ENCODE measurements at places on chromosomes 2 and 18.

- no peak for DNase-seq
Observed at GRCh38 chr2:11588228-11589110, 54.6 kb downstream of the GREB1 start.

- DNase-seq: no peak
Observed at GRCh38 chr18:24019641-24020331, 5.2 kb downstream of the TTC39C start.

DNA sequence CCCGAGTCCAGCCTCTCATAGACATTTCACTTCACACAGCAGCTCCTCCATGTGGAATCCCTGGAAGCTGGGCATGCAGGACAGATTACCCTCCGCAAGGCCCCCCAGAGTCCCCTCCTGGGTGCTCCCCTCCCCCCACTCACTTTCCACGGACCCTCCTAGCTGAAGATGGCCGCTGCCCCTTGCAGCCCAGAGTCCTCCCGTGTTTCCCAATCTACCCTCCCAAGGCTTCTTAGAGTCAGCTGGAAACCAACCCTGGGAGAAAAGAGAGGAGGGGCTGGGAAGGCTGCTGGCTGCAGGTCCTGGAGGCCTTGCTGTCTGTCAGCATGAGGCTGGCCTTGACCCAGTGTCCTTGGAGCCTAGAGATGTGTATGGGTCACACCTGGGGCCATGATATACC is 49.0 kb upstream of the HAAO start:
- no peak for DNase-seq

DNA sequence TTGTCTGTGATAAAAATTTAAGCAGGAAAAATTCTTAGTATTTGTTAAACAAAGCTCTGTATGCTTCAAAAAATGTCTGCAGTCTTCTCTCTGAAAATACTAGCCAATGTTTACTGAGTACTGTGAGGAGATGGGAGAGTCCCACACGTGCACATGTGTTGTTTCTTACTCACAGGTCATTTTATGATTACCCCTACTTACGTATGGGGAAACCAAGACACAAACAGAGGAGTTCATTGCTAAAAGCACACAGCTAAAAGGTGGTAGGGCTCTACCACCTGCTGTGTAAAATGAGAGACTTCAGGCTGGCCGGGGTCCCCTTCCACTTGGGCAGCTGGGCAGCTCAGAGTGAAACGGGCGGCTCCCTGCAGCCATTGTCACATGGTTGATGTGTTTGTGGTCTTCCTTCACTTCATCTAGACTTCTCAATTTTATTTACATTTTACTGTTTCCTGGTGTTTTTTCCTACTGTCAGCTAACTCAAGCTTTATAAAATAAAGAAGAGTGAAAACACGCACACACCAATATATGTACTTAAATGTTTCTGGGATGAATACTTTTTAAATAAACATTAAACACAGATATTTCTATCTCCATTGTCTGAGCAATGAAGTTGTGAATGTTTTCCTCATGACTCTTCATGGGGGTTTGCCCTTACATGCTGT is 71.2 kb downstream of the MBP start:
- DNase-seq: peak; percentile 44

Data from activated CD8-positive, alpha-beta memory T cell treated with anti-CD3 and anti-CD28 coated beads, Interleukin-2, amount 50 U/mL, for 48 hours (primary cell).